SK-N-SH (cell line): ENCODE measurements at places on chromosomes 16 and 17.

- peak; percentile 60 for DNase-seq
These were observed 589 bp downstream of the PEMT start for GRCh38 chr17:17590883-17591354.

DNA sequence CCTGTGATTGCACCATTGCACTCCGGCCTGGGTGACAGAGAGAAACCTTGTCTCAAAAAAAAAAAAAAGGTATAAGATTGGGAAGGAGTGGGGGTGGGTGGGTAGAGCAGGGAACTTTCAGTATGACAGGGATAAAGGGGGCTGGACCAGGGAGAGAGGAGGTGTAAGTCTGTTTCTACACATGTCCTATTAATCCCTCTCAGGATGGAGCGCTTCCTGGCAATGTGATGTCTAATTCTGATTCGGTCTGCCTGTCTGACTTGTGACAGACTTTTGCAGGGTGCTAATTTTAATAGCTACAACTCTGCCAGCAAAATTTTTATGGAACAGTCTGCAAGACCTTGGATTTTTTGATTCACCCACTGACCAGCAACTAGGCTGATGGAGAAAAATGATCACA lies 53.8 kb upstream of the SLC25A19 start:
- no peak for DNase-seq

DNA sequence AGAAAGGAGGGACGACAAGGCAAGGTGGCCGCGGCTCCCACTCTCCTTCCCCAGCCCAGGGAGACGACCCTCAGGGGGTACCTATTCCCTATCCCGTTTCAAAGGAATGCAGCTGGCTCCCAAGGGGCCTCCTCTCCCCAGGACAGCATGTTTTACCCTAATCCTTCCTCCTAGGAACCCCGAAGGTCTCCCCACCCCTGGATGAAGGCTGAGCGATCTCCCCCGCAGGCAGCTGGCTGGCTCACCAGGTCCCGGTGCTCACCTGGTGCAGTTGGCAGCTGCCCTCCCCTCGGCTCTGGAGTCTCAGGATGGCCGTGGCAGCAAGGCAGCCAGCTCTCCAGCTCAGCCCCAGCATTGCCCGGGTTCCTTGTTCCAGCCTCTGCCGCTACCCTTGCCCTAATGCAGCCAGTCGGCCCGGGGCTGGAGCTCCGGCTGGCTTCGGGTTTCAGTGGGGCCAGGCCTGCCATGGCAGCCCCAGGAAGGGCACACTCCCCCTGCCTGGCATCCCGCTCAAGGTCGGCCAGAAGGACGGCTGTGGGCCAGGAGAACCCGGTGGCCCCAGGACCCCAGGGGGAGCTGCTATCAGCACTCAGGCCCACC lies 4.6 kb downstream of the CLUH start:
- DNase-seq = no peak

GRCh38 chr17:74697515-74697914 lies 15.2 kb downstream of the CD300LF start:
- no peak for DNase-seq

- DNase-seq = peak; percentile 89
These were observed 141.1 kb downstream of the RGS9 start for GRCh38 chr17:65278050-65278819.

- no peak for DNase-seq
These were observed 127.5 kb downstream of the ZNF778 start for GRCh38 chr16:89344846-89345611.

GRCh38 chr16:7470344-7470743 lies 137.7 kb downstream of the RBFOX1 start:
- no peak for DNase-seq

DNA sequence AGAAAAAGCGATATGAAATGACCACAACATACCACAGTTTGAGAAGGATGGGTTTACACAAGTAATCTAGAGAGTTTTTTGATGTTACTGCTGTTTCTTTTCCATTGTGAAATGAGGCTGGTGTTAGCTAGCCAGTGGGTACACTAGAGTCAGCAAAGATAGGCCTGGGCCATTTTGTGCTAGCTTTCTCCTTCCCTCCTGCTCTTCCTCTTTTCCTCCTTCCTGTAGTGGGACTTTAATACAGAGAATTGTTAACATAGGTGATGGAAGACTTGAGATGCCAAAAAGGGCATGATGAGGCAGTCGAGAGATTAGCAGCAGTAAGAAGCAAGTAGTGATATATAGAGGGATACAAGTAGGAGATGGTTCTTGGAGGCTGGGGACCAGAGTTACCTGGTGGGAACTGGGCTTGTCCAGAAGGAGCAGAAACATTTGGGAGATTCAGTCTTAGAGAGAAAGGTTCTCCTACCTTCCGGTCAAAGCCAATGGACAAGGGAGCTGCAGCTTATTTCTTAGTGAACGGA lies 7.7 kb downstream of the NSRP1 start:
- no peak for DNase-seq
